NCI-H1436 (cell line): ENCODE measurements at places on chromosomes 4 and X.

- no peak for DNase-seq
These were observed 200.2 kb downstream of the ADGRA3 start for GRCh38 chr4:22315628-22316027.

DNA sequence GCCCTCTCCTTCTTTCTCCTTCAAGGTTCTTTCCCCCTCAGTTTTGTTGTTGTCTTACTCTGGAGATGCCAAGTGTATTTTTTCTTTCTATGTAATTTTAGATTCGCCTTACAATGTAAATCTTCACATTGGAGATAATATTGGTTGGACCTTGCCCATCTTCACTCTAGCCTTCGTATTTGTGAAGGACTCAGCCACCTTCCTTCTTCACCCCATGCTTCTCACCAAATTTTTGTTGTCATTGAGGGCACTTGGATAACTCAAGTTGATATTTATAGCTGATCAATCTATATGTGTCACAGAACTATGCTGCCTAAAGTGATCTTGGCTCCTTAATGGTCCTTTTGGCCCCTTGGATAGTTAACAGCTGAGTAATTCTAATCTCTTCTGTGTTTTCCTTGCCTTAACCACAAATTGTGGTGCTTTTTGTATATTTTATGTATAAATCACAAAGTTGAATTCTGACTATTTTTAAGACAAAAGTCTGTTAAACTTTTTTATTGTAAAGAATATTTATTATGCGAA, 6.5 kb downstream of the SPRY1 start:
- no peak for DNase-seq

DNA sequence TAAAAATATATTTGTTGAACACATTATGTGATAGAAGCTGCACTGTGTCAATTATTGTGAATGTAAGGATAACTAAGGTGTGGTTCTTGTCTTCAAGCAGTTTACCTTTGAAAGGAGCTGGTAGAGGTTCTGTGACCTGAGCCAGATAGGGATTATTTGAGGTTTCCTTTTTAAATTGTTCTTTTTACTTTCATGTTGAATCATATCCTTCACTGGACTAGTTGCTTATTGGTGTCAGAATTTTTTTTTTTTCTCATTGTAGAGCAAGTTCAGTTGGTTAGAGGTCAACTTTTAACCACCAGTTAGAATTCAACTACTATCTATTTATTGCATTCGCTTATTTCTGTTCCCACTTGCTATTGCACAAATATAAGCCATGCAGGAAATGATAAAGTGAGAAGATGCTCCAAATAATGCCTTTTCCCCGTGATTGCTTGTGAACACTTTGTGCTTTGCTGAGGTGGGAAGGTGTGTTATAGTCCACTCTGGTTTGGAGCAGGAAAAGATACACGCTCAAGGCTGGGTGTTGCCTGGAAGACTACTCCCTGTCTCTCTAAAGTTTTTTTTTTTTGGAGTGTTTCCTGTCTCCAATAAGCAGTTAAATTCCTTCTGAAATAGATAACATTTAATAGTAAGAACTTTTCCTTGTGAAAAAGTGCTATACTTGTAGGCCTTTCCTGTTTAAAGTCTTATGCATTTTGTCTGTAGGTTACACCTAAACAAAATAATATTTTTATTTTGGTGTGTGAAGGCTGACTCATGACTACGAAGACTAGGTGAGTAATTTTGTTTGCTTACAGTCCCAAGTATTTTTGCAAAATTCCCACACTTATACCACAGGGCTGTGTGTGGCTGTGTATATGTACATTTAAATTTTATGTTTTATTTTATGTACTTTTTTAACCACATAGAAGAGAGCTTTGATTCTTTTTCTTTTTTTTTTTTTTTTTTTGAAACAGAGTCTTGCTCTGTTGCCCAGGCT, 83.8 kb upstream of the LCORL start:
- DNase-seq = no peak

DNA sequence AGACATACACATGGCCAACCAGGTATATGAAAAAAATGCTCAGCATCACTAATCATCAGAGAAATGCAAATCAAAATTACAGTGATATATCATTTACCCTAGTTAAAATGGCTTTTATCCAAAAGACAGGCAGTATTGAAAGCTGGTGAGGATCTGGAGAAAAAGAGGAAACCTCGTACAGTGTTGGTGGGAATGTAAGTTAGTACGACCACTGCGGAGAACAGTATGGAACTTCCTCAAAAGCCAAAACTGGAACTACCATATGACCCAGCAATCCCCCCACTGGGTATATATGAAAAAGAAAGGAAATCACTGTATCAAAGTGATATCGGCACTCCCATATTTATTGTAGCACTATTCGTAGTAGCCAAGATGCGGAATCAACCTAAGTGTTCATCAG, 23.4 kb downstream of the ABHD18 start:
- no peak for DNase-seq

DNA sequence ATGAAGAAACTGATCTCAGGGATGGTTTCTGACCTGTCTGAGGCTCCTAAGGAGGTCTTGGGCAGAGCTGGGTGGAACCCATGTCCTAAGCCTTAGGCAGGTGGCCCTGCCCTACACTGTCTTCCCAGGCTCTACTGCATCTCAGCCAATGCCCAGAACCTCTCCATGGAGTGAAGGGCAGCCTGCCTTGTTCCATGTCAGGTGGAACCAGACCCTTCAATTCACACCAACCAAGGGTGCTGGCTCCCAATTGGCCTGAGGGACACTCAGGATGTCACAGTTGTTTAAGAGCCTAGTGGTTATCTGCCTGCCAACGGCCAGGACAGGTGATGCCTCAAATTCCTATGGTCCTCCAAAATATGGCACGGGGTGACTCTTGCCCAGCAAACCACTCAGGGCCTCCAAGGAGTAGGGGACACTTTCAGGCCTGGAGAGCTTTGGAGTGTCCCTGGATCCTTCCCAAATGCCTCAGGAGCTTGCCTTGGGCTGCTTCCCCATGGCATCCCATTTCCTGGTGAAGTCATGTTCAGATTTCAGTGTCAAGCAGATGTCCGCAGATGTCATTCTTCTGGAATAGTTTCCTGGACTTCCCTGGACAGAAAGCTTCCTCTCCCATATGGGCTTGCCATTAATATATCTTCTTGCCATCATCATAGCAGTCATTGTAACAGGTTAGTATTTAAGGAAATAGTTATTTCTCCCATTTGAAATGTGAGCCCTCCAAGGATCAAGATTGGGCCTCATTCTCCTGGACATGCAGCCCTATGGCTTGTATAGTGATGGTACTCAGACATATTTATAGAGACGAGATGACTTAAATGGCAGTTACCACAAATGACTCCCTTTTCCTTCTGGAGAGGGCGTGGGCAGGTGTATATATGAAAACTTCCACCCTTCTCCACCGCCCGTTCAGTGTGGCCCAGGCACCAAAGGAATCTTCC, 67.1 kb downstream of the MED28 start:
- no peak for DNase-seq

DNA sequence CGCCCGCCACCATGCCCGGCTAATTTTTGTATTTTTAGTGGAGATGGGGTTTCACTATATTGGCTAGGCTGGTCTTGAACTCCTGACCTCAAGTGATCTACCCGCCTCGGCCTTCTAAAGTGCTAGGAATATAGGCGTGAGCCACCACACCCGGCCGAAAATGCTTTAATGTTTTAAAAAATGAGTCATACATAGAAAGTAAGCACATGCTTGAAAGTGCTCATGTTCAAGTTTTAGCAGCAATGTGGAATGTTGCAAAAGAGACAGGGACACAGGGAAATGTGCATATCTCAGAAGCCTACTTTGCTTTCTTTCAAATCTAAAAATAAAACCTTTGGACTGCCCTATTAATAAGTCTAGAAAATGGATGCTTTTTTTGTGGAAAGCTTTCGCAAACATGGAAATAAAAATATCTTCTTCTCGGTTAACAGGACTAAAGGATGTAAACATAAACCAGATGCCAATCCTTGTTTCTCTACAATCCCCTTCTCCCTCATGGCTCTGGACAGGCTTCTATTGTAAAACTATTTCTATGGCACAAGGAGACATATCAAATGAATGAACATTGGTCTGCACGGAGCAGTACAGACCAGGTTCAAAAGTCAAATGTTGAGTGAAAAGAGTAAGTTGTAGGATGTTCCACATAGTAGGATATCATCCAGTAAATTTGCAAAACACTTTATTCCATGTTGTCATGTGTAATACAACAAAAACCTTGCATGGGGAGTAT, 15.0 kb downstream of the MECP2 start:
- DNase-seq = no peak

DNA sequence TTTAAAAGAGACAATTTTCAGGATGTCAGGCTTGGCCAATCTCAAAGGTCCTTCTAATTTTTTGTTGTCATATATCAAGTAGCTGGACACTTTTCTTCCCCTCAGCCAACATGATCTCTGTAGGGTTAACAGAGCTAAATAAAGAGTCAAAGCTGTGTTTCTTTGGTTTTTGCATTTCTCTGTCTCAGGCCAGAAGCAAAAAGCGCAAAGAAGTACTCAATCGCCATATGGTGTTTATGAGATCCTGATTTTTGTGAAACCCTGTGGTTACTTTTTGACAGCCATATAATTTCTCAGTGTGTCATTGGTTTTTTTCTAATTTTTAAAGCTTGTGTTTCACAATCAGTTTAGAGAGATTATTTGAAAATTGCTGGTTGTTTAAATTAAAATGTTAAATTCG, 111.9 kb downstream of the MAPK10 start:
- DNase-seq = no peak

- DNase-seq = no peak
These were observed 25.5 kb downstream of the HPGD start for GRCh38 chr4:174496631-174497432.

DNA sequence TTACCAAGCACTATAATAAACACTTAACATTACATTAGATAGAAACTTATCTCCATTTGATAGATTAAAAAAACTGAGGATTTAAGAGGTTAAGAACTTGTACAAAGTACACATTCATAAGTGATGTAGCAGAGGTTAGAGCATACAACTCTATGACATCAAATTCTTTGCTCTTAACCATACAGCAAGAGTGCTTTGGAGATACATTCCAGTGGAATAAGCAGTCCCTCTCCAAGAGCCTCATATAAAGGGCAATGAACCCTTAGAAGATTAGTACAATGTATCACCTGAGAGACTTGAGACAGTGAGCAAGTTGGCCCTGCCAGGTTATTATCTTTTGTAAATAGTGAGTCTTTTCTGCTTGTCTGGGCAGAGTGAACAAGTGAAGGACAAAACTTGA, 600.4 kb upstream of the CT83 start:
- no peak for DNase-seq

- no peak for DNase-seq
These were observed 10.9 kb downstream of the MTMR1 start for GRCh38 chrX:150704030-150704613.

GRCh38 chr4:10743357-10743756, 58.8 kb upstream of the CLNK start:
- DNase-seq = no peak

GRCh38 chr4:67101612-67102011, 443.7 kb downstream of the CENPC start:
- no peak for DNase-seq

DNA sequence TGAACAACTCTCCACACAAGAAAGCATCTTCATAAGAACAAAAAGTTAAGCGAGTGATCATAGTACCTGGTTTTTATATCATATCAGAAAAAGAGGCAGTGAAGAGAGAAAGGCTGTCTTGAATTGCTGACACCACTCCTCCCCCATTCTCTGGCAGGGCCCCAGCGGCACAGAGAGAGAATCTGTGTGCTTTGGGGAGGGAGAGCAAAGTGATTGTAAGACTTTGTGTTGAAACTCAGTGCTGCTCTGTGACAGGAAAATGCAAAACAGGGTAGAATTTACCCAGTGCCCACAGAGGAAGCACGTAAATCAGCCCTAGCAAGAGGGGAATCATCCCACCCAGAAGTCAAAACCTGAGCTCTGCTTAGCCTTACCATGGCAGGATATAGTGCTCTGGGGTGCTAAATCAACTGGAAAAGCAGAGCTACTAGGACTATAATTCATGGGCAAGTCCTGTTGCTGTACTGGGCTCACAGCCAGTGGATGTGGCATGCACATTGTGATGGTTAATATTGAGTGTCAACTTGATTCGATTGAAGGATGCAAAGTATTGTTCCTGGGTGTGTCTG, 174.6 kb downstream of the PRR32 start:
- no peak for DNase-seq

DNA sequence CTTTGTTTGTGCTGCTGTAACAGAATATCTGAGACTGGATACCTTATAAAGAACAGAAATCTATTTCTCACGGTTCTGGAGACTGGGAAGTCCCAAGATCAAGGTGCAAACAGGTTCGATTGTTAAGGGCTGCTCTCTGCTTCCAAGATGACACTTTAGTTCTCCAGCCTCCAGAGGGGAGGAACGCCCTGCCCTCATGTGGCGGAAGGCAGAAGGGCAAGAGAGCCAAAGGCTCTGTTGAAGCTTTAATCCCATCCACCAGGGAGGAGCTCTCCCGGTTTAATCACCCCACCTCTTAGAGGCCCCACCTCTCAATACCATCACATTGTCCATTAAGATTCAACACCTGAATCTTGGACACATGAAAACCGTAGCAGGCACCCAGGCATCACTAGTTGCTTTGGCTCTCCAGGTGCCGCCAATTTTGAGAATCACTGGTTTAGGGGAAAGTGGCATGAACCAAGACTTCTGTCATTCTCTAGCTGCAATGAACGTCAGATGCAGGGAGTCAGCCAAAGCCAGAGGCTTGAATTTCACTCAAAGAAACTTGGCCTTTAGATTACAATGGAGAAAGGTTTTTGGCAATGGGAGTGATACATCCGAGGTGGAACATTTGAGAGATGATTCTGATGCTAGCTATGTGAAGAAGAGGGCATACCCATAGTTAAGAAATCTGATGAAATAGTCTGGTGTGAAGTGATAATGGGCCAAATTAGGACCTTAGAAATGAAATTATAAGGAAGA, 15.7 kb downstream of the FHL1 start:
- peak; percentile 42 for DNase-seq

- DNase-seq = no peak
These were observed 166.4 kb upstream of the CPEB2 start for GRCh38 chr4:14835708-14836425.

GRCh38 chrX:149825424-149825823, 43.7 kb downstream of the MAGEA9 start:
- DNase-seq = peak; percentile 52

DNA sequence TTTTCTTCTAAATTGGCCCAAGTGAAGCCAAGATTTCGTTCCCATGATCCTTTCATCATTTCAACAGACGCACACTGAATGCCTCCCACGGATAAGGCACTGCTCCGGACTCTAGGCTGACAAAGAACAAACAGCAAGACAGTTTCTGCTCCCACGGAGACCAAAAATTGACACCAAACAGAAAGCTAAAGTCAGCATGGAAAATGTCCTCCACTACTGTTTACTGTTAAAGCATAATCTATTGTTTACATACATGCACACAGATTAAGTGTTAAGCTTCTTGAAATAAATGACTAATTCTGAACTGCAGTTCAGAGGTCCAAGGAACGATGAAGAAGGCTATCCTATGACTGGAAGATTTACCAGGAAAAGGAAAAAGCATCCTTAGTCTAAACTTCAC, 199.6 kb downstream of the AASDH start:
- DNase-seq = no peak

DNA sequence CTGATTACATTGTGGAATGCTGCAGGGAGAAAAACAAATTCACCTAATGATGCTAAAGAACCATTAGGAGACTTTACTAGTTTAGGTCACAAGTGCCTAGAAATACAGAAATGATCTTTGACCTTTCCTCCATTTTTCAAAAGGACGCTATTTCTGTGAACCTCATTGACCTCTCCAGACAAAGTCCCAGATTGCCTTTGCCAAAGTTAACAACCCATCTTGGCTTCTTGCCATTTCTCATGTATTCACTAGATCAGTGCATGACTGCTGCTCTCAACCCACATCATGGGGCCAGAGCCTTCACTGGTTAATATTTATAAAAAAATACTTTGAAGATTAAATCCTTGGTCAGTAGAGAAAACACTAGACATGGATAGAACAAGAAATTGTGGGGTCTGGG, 19.9 kb upstream of the AR start:
- no peak for DNase-seq
